GM04504 (cell line): ENCODE measurements at places on chromosomes 16 and 17.

DNA sequence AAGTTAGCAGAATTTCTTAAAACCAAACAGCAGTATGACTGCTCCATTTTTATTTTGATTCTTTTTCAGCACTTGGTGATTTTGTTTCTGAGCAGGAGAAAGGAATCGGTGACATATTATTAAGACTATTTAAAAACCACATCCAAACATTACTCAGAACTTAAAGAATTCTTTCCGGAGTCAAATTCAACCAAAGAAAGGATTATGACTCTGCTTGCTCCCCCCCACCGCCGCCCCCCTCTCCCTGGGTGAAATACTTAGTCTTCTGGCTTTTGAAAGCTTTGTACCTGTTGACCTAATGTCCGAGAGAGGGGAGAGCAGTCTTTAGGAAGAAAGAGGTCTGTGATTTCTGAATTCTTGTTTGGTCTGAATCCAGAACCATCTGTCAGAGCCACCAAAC is 17.9 kb upstream of the COL1A1 start:
- no peak for DNase-seq

DNA sequence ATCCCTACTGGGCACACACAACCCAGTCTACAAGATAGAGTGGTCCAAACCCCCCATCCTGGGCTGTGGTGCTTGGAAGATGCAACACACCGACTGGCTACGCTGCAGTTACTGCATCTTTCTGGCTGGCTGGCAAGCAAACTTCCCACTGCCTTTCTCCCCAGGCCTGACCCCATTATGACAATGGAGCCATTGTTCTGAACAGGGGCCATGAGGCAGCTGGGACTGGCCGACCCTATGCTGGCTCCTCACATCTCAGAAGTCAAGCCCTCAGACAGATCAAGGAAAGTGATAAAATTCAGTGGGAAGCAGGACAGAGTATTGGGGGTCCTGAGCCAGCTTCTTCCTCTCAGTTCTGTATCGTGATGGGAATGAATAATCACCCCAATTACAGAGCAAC is 364.1 kb upstream of the ASIC2 start:
- DNase-seq: no peak

GRCh38 chr17:65593855-65594845 is 32.7 kb upstream of the AXIN2 start:
- no peak for DNase-seq

GRCh38 chr16:9489835-9490467 is 398.5 kb downstream of the HAPSTR1 start:
- DNase-seq: no peak

- no peak for DNase-seq
These were observed 80.7 kb downstream of the RAB11FIP4 start for GRCh38 chr17:31472137-31472536.

- no peak for DNase-seq
These were observed 950 bp downstream of the KLHDC4 start for GRCh38 chr16:87764600-87765472.

- no peak for DNase-seq
These were observed 159.2 kb upstream of the RPH3AL start for GRCh38 chr17:511833-512251.

DNA sequence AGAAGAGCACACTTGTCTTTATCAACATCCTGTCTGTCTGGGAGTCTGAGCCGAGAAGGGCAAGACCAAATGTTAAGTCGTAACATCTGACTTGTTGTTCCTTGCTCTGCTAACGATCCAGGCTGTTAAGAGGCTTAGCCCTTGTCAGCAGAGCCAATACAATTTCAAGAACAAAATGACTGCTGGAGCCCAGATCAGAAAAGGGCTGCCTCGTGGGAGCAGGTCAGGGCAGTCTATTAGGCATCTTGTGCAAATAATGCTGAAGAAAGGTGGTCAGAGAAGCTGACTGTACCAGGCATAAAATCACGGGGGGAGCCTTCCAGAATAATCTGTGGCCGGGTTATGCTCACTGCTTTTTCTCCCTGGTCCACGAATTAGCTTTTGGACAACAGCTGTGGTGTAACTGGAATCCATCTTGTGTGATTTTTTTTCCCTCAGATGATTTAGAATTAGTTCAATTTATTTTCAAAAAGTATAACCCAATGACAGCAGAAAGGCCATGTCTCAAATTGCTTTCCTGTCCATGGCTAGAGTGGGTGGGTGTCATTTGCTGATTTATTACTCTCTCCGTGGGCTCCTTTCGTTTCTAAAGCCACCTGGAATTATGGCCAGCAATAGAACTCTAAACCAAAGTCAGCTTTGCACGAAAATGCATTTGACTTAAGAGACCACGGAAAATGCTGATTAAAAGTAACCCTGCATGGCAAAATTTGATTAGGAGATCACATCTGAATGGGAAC is 221.1 kb upstream of the HSBP1 start:
- no peak for DNase-seq

DNA sequence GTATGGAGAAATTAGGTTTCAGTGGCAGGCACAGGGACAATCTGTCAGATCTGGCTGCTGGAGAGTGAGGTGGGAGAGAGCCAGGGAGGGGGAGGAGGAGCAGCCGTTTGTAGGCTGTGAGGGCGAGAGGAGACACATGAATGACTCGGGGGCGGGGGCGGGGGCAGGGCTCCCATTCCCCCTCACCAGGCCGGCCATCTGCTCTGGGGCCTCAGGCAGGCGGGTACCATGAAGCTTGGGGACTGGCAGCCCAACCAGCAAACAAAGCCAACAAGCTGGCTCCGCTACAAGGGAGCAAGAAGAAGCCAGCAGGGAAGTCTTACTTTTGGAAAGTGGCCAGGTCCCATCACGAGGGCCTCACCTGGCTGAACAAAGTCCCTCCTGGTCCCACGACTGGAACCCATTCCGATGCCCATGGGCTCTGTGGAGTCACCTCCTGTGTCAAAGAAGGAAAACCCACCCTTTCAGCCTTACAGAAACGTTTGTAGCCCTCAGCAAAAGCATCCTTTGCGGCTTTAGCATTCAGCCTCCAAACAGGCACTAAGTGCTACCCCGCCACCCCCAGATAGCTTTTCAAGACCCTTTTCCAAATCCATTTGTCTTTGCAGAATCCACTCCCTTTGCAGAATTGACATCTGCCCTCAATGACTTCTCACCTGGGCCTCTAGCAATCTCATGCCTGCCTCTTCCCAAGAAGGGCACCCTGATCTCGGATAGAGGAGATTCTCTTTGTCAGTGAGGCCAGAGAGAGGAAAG is 9.2 kb upstream of the SSTR2 start:
- DNase-seq: no peak

GRCh38 chr16:3536271-3536731 is 35.5 kb downstream of the CLUAP1 start:
- peak; percentile 51 for DNase-seq

DNA sequence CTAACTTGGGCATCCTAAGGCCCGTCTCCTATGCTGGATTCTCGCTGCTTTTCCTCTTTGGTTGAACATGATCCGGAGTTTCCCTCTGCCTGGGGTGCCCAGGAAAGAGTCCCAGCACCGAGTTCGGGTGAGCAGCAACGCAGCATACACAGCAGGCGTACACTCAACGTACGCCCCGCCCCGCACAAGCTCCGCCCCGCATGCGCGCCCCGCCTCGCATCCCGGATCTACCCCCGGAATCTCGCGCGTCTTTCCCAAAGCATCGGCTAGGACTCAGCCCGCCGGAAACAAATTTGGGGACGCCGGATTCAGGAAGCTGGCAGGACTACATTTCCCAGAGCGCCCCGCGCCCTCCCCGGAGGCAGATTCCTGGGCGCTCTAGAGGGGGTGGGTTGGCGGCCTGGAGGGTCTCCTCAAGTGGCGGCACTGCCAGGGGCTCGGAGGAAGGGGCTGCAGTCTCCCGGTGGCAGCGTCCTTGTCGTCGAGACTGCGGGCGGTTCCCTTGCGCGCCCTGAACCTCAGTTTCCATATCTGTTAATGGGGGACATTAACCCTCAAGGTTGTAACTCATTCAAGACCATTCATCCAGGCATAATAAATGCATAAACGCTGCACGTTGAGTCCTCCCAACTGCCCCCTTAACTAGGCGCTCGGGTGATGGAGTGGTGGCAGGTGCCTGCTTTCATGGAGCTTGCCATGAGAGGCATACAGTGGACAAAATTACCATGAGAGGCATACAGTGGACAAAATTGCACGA is 1.8 kb upstream of the ZNF500 start:
- peak; percentile 91 for DNase-seq

DNA sequence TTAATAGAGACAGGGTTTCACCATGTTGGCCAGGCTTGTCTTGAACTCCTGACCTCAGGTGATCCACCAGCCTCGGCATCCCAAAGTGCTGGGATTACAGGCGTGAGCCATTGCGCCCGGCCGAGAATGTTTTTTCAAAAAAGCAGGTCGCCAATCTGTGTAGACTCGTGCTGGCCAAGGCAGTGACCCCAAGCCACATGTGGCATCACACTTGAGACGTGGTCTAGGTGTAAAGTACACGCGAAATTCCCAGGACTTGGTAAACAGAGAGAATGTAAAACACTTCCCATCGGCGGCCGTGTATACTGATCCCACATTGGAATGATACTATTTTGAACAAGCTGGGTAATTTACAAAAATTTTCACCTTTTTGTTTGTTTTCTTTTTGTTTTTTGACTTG is 41.1 kb downstream of the TBC1D16 start:
- no peak for DNase-seq

- DNase-seq: no peak
These were observed 5.3 kb downstream of the PRR15L start for GRCh38 chr17:47952171-47953021.

GRCh38 chr17:72183194-72183685 is 62.4 kb downstream of the SOX9 start:
- DNase-seq: no peak

DNA sequence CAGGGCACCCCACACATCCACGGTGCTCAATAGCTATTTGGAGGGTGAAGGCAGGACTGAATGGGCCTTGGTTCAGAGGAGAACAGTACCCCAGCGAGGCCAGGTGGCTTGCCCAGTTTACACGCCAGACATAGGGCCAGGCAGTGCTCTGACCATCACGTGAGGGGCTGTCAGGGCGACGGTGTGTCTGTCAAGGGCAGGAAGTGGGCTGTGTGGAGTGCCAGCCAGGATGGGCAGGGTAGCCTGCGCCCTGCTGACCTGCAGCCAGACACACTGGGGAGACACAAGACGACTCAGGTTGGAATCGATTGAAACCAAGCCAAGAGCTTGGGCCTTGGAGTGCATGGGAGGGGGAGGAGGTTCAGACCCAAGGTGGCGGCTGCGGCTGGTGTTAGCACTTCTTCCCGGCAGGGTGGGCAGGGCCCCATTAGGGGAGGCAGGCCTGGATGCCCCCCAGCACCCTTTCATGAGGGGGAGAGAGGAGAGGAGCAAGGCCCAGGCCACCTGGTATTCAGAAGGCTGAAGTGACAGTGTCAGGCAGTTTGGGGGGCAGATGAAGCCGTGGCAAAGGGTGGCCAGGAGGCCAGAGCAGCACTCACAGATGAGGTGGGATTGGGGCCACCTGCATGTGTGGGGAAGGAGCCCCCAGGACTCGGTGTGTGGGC is 68.2 kb downstream of the SREBF1 start:
- DNase-seq: no peak

- DNase-seq: no peak
These were observed 457.0 kb downstream of the CDH8 start for GRCh38 chr16:61579195-61579594.

DNA sequence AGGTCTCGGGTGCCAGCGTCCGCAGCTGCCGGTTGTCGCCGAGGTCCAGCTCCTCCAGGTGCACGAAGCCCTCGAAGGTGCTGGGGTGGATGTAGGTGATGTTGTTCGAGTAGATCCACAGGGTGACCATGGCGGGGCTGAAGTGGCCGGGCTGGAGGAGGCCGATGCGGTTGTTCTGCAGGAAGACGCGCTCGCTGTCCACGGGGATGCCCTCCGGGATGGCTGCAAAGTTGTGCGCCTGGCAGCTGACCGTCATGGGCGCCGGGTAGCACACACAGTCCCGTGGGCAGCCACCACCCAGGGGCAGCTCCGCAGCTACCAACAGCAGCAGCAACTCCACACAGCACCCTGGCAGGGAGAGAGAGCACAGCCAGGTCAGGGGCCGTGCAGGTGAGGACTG is 87.7 kb downstream of the RTN4RL1 start:
- DNase-seq: no peak

GRCh38 chr17:524406-524950 is 171.9 kb upstream of the RPH3AL start:
- no peak for DNase-seq

GRCh38 chr16:52572656-52573055 is 25.7 kb upstream of the TOX3 start:
- no peak for DNase-seq

DNA sequence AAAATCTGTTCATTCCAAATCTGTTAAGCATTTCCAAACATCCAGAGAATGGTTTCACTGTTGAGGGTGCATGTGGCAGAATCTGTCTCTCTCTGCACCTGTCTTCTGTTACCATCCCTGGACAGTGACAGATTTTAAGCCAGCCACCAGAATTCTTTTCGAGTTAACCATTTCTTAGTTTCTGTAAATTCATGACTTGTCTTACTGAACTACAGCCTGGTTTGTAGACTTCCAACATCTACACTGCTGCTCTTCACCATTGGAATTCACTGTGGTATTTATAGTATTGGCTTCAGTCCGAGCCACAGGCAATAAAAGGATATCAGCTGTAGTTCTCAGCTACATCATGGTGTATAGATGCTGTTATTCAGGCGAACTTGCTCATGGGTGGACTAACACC is 47.6 kb downstream of the GOSR1 start:
- DNase-seq: no peak

DNA sequence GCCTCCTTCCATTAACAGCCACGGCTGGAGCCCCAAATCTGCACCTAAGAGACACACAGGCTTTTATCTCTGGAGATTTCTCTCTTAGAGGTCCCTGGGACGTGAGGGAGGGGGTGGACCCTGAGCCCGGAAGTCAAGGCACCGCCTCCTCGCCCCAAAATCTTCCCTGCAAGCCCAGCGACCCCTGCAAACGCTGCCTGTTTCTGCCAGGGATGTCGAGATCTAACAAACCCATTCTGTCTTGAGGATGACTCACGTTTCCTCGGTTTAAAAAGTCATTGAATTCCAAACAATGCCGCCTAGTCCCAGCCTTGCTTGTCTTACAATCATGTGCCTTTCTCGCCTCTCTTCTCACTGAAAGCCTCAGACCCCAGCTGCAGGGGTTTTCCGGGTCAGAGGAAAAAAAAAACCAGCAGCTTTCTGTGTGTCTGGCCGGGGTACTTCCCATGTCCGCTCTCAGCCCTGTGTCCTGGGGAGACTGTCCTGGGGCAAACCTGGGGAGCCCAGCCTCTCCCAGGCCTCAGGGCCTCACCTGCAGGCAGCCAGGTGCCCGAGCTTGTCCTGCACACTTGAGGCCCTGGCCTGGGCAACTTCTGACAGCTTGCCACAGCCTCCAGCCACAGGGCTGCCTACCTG is 15.4 kb downstream of the ARL2BP start:
- DNase-seq: no peak

GRCh38 chr16:14955546-14956231 is 18.4 kb downstream of the NPIPA1 start:
- DNase-seq: no peak

- no peak for DNase-seq
These were observed 595.9 kb downstream of the WWOX start for GRCh38 chr16:78695391-78695790.

- DNase-seq: no peak
These were observed 2.4 kb downstream of the TNRC6A start for GRCh38 chr16:24731722-24732419.
